ENCODE measurements at places on chromosomes 1 and 21.

- DNase-seq: no peak
Observed at GRCh38 chr1:193406901-193407300, 220.5 kb upstream of the B3GALT2 start.

- DNase-seq: no peak
Observed at GRCh38 chr1:222750651-222751050, 13.6 kb downstream of the FAM177B start.

DNA sequence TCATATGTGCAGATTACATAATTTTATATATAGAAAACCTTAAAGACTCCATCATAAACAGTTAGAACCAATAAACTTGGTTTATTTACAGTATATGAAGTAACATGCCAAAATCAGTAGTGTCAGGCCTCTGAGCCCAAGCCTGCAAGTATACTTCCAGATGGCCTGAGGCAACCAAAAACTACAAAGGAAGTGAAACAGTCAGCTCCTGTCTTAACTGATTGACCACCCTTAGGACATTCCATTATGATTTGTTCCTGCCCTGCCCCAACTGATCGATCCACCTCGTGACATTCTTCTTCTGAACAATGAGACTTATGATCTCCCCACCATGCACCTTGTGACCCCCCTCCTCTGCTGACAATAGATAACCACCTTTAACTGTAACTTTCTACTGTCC, 630.3 kb downstream of the AMY1C start:
- no peak for DNase-seq

- no peak for DNase-seq
Observed at GRCh38 chr1:170410401-170411166, 121.4 kb upstream of the GORAB start.

GRCh38 chr1:119903443-119903835, 7.1 kb upstream of the ADAM30 start:
- DNase-seq: no peak

DNA sequence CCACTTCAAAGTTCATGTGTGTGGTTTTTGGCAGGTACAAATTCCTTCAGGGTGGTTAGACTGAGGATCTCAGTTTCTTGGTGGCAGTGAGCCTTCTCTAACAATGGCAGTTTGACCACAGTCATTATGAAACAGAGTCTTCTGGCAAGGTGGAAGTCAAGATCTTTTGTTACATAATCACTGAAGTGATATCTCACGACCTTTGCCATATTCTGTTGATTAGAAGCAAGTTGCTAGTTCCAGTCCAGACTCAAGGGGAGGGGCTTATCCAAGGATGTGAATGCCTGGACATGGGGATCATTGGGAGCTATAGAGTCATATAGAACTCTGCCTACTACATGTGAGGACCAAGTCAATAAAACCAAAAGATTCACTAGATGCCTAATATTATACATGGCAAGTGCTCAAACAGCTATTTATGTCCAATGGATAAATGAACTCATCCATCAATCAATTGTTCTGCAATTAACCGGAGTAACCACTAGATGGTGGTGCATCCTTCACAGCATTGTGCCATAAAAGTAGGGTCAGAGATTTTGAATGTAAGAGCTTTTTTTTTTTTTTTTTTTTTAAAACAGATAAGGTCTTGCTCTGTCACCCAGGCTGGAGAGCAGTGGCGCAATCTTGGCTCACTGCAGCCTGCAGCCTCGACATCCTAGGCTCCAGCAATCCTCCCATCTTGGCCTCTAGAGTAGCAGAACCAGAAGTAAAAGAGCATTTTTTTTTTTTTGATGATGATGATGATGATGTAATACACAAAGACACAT, 131.9 kb downstream of the CRB1 start:
- DNase-seq: no peak

- DNase-seq: no peak
Observed at GRCh38 chr1:72010094-72010431, 272.3 kb downstream of the NEGR1 start.

- no peak for DNase-seq
Observed at GRCh38 chr1:230400007-230400344, 26.2 kb downstream of the PGBD5 start.

DNA sequence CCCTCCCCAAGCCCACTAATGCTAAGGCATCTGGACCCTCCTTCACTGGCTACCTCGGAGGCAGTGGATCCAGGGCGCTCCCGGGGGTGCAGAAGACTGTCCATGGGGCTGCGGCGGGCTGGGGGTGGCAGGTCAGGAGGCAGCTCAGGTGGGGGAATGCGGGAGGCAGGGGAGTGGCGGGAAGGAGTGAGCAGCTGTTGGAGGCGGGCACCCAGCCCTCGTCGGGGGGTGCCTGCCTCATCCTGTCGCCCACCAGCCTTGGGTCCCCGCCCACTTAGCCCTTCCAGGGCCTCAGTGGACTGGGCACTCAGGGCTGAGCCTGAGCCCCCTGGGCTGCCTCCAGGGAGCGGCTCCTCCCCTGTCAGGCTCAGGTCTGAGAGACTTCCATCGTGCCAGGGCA, 10.7 kb upstream of the GATAD2B start:
- DNase-seq: no peak

DNA sequence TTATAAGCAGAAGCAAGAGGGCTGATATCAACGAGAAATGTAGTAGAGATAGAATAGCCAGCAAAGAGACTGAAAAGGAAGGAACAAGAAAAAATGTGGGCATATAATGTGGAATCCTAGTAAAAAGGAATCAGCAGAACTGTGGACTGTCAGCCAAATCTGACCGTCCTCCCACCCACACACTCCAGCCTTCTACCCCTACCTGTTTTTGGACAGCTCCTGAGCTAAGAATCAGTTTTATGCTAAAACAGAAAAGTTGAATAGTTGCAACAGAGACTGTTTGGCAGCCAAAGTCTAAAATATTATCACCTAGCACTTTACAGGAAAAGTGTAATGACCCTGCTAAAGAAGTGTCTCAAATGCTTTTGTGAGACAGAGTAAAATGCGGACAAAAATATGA, 533.3 kb upstream of the CXADR start:
- no peak for DNase-seq

GRCh38 chr1:18246543-18246942, 138.9 kb downstream of the IGSF21 start:
- no peak for DNase-seq

DNA sequence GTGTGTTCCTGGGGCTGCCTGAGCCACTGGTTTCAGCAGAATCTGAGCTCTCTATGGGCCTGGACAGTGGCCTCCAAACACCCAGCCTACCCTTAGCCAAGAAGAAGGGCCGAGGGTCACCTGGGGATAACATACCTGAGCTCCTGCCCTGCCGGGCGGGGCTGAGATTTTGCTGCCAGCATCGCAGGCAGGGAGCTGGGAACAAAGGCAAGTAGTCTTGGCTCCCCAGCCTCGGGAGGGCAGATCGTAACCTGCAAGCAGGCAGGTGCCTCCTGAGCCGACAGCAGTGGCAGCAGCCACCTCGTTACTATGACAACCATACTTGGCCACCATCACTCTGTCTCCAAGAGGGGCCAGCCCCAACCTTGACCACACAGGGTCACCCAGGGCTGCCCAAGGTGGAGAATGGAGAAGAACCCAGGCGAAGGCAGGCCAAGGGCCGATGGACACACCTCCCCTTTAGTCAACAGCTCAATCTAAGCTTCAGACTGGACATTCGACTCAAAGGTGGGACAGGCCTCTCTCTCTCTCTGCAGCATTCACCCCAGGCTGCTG, 54.6 kb downstream of the TOMM20 start:
- DNase-seq: no peak

- no peak for DNase-seq
Observed at GRCh38 chr1:92315766-92316599, 17.1 kb downstream of the RPAP2 start.

DNA sequence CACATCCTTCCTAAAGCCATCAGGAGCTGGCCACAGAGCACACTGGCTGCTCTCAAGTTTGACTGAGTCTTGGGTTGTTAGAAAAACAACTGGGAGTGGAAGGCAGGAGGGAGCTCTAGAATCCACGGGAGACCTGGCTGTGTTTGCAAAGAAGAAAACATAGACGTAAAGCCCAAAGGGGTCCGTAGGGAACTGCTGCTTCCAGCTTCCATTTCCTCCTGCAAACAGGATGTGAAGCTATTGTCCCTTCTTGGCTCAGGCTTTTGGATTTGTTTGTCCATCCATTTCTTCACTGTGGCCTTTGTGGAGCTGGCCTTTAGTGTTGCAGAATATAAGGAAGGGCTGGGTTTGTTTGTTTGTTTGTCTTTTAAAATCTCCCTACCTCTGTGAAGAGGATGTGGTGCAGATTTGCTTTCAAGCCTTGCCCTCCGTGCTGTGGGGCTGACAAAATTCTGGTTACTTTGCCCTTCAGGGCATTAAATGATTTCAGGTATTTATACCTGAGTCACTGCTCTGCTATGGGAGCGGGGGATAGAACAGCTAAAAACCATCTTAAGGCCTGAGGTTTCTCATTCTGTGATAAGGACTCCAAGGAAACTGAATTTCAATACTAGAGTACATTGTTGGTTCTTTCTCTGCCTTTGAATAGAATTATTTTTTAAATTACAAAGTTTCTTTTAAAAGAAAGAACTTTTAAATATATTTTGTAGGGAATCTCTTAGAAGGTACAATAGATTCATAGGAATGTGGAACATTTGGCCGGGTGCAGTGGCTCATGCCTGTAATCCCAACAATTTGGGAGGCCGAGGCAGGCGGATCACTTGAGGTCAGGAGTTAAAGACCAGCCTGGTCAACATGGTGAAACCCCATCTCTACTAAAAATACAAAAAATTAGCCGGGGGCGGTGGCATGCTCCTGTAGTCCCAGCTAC, 74.3 kb downstream of the MPZL1 start:
- DNase-seq: no peak

DNA sequence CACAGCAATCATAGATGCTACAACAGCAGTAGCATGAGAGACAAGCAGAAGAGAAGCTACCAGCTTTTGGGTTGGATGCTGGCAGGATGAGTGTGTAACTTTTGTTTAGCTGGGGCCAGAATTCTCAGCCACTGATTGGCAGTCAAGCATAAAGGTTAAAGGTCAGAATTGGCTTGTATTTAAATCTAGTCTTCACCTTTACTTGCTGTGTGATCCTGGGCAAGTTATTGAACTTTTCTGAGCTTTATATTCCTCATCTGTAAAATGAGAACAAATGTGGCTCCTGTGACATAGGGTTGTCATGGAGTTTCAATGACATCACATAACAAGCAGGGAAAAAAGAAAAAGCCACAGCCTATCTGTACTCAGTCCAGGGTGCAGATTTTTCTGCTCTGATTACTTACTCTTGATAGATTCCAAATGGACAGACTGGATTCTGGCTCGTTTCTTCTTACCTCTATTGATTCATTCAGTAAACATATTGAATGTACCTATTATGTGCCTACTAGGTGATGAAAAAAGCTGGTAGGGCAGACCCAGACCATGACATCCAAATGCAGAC, 2.8 kb upstream of the AZIN2 start:
- no peak for DNase-seq

- DNase-seq: no peak
Observed at GRCh38 chr21:45465611-45466329, 60.8 kb downstream of the COL18A1 start.

Data from stimulated activated CD8-positive, alpha-beta memory T cell treated with anti-CD3 and anti-CD28 coated beads, Interleukin-2, amount 100 ng/mL, for 1 hour (primary cell).